ENCODE measurements at places on chromosomes 7 and 10.
A peak's percentile ranks its signal among the peaks of the same experiment; 100 is the strongest.

DNA sequence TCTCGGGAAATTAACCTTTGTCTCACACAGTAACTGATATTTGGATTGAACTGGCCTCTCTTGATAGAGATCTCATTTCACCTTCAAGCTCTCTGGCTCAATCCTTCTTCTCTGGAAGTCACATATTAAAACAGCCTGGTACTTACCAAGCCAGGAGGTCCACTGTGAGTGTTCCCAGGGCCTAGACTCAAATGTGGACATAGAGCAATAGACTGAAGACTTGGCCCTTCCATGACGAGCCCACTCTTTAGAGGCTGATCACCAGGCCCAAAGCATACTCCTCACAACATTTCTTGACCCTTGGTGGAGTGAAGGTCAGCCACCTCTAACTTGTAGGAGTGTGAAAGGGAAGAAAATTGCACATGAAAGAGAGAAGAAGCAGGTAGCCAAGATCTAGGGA lies 38.5 kb downstream of the COL1A2 start:
- no peak for DNase-seq

DNA sequence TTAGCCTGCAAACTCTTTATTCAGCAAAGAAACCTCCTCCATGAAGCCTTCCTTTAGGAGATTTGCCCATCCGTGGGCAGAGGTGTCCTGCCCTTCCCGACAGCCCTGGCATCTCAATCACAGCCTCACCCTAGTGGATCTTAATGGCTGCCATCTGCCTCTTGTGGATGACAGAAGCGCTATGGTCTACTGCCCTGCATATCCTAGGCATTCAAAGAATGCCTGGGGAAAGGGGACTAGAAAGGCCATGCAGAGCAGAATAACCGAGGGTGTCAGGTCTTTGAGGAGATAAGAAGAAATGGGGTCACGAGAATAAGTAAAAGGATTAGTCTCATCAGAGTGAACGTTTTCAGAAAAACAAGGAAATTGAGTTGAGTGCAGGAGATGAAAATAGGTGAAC lies 57.7 kb upstream of the SPOCK2 start:
- DNase-seq, result no peak

GRCh38 chr10:121990015-121990677 lies 1.2 kb downstream of the TACC2 start:
- no peak for DNase-seq

GRCh38 chr7:93985101-93985500 lies 19.1 kb downstream of the BET1 start:
- no peak for DNase-seq

GRCh38 chr7:88457320-88457719 lies 150.6 kb upstream of the STEAP4 start:
- DNase-seq, result no peak

DNA sequence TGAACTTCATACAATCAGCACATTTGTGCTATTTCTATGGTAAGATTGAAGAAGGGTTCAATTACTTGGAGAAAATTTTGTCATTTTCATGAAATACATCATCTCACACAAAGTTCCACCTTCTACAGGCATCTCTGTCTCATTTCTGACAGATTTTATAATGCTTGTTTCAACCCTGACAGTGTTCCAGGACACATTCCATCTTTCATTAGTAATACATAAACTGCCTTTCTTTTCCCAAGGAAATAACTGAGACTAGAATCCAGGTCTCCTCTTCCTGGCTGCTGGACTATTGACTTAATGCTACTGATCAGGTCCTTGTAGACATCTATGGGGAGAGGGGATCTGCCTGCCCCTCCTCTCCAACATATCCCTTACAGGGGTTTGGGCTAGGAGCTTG lies 70.1 kb upstream of the PLPP4 start:
- no peak for DNase-seq

- DNase-seq, result no peak
Observed at GRCh38 chr10:70417568-70417967, 13.6 kb downstream of the EIF4EBP2 start.

GRCh38 chr10:21584834-21585530 lies 51.0 kb downstream of the MLLT10 start:
- DNase-seq, result no peak

DNA sequence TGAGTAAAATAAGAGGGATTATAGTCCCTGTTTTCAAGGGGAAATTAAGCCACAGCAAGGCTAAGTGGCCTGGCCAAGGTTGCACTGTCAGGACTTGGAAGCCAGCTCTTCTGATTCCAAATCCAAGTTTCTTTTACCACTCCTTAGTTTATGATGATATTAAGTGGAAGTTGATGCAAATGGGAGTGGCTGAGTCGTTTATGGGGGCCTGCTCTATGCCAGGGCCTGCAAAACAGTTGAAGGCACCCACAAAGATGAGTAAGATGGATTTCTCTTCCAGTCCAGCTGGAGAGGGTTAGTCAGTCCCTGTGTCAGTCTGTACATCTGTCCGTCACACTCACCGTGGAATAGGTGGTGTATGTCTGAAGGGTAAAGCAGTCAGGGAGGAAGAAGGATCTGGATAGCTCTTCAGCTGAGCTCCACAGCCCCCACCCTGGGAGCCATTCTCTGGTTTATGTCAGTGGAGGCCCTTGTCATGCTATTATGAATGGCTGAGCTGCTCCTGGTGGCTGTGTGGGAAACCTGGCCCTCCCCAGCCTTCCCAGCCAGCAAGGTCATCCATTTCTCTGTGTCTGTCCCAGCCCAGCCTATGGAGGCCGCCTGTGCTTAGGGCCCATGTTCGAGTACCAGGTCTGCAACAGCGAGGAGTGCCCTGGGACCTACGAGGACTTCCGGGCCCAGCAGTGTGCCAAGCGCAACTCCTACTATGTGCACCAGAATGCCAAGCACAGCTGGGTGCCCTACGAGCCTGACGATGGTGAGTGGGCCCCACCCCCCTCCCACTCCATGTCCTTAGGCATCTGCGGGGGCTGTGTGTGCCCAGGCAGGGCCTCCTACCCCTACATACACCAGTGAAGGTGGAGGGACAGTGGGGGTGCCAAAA lies 44.5 kb downstream of the TBATA start:
- no peak for DNase-seq

DNA sequence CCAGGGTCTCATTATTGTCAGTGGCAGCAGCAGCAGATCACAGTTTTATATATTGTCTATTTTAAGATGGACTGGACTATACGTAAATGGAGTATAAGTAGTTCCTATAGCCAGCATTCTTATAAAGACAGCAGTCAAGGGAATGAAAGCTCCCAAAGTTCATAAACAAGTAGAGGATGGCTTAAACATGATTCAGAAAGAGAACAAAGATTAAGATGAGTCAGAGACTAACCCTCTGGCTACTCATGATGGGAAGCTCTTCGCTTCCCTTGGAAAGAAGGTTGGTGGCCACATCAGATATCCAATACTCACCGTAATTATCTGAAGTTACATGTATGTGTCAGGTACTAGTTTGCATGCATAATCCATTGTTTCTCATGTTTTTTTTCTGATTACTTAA lies 277.0 kb downstream of the INHBA start:
- DNase-seq, result no peak

DNA sequence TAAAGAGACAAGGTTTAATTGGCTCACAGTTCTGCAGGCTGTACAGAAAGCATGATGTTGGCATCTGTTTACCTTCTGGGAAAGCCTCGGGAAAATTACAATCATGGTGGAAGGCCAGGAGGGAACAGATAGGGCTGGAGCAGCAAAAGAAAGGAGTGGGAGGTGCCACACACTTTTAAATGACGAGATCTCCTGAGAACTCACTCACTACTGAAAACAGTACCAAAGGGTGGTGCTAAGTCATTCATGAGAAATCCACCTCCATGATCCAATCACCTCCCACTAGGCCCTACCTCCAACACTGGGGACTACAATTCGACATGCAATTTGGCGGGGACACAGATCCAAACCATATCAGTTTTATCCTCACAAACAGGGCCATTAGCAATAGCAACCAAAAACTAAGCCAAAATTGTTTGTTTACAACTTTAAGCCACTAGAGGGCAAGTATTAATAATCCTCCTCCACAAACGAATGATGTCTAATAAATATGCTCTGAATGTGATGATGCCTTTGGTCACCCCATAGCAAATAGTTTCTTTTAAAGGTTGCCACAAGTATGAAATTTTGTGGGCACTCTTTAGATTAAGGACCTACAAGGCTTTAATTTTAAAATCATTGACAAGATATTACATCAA lies 129.2 kb upstream of the NRBF2 start:
- no peak for DNase-seq

DNA sequence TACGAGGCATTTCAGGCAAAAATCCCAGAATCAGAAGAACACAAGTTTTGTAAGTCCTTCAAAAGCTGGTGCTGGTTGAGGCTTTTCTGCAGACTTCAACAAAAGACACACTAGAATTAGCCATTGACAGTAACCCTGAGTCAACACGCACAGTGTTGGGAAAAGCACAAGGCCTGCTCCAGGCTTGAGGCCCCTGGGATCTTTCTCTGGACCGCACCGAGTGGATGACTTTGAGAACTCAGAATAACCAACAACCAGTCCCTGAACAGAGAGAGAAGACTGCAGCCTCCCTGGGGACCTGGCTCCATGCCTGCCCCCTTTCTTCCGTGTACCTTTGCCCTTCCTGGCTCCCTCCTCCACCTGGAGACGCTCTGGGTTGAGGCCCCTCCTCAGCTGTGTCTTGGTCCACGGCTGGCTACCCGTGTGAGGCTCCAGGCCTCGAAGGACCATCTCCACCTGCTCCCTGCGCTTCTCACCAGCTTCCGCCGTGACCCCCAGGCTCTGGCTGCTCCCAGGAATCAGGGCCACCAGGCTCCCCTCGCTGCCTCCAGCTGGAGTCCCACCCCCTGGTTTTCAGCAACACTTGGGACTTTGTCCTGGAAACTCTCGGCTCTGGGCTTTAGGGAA lies 28.4 kb downstream of the DIP2C start:
- peak; percentile 68 for DNase-seq

- no peak for DNase-seq
Observed at GRCh38 chr7:134480730-134481129, 21.8 kb upstream of the AKR1B1 start.
